ENCODE measurements at places on chromosomes 12 and 14. TPM values are rescaled to one million over a fixed set of nuclear protein-coding genes. Genes with fewer than 3 reads are reported as not detected.
A peak's percentile ranks its signal among the peaks of the same experiment; 100 is the strongest.

The PMCH gene
- total RNA-seq: not detected

DNA sequence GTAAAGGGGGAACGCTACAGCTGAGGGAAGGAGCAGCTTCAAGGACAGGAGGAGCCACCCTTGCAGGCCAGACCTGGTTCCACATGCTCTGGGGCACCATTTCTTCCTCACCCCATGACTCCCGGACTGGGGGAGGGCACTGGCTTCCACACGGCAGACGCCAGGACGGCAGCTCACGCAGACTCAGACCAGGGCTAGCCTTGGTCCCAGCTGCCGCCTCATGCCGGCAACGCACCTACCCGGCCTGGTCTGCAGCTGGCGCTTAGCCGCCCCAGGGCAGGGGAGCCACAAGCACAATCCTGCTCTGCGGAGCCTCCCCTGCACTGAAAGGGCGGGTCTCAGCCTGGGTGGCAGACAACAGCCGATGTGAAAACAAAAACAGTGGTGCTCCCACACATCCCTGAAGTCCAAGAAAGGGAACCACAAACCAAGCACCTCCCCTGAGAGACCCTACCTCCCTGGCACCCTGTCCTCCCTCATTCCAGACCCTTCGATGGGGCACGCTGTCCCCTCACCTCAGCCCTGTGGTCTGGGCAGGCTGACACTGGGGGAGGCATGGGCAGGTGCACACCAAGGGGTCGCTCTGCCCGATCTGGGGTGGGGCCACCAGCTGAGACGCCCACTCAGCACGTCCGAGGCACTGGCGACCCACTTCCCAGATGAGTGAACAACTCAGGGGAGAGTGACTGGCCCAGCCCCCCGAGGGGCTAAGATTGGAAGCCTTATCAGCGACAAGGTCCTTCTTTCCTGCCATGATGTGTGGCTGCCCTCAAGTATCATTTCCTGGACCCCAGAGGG lies 65.0 kb downstream of the CHGA start:
- no peak for DNase-seq

The GPD1 gene
- 0.70 TPM for total RNA-seq

GRCh38 chr14:72550513-72550912 lies 343.4 kb downstream of the DPF3 start:
- no peak for DNase-seq

- no peak for DNase-seq
Measured at GRCh38 chr14:82341261-82341810, 807.7 kb upstream of the SEL1L start.

DNA sequence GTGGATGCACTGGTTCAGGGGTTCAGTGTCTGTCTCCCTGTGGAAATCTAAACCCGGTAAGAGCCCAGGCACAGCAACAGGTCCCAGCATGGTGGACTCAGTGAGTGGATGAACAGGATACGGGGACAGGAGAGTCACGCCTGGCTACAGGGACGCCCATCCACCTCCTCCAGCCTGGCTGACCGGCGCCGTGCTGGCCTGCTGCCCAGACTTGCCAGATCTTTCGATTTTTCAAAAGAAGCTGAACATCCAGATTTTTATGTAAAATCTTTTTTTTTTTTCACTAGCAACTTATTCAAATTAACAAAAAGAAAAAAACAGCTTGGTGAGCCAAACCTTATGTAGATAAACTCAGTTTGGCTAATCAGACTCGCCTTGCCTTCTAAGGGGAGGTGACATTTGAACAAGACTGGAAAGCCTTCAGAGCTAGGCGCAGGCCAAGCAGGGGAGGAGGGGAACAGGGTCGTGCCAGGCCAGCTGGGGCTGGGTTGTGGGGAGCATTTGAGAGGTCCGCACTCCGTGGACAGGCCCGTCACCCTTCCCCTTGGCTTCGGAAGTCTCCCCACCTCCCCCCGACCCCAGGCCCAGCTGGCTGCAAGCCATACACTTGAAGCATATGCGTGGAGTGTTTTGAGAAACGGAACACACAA lies 87.8 kb upstream of the NCOR2 start:
- DNase-seq: no peak

The JDP2 gene
- 24.7 TPM for total RNA-seq

DNA sequence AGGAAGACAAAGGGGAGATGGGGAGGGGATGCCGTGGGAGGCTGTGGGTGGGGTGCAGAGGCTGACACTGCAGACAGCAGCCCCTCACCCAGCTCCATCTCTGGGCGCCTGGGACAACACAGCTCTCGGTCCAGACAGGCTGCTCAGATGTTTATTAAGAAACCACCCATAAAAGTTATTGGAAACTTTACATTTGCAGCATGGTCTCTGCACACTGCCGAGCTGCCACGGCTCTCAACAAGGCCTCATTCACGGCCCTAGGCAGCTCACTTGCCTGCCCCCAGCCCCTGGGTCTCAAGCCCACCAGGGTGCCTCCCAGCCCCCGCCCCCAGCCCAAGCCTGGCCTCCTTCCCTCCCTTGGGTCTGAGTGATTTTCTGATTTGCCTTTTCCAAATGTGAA lies 21.0 kb upstream of the COL2A1 start:
- DNase-seq: no peak

DNA sequence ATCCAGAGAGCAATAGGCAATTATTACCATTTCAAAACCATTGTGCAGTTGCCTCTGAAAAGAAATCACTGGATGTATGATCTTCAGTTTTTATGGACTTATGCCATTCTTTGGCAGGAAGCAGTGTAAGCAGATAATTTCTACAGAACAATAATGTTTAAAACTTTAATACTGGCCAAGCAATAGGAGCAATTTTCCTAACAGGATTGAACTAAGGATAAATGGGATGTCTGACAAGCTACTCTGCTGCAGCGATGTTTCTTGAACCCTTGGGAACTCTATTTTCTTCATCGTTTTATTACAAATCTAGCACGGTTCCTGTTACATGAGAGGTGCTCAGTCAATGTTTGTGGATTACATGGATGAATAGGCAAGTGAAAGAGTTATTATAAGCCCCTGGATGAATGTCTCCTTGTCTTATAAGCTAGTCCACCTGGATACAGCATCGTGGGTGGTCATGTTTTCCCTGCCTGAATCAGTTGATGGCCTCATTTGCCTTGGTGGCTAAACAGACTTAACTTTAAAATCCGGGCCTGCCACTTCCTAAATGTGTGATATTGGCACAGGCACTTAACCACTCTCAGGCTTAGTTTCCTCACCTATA lies 68.2 kb upstream of the MDM1 start:
- DNase-seq: no peak

DNA sequence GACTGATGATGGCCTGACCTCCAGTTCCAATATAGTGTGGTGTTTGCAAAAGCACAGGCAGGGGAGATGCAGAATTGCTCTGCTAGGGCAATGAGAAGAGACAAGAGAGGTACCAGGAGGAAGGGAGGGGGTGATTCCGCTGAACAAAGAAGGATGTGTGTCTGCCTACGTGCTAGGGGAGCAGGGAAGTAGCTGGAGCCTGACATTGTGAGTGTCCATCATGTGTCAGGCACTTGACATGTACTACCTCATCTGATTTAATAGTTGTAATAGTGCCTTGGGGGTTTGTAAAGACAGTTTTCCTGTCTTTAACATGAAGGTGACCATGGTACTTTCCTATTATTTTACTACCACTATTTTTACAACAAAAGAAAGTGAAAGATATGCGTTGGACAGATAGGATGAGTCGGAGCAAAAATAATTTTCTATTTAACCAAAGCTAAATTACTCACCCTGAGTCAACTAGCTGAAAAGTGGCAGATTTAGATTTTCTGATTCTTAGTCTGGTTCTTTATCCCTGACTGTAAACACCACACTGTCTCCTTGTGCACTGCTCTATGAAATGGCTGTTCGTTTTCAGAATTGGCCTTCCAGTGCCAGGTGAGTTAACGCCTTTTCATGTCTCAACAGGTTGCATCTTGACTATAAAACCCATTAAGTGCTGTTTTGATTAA lies 33.7 kb upstream of the TEAD4 start:
- DNase-seq: no peak

DNA sequence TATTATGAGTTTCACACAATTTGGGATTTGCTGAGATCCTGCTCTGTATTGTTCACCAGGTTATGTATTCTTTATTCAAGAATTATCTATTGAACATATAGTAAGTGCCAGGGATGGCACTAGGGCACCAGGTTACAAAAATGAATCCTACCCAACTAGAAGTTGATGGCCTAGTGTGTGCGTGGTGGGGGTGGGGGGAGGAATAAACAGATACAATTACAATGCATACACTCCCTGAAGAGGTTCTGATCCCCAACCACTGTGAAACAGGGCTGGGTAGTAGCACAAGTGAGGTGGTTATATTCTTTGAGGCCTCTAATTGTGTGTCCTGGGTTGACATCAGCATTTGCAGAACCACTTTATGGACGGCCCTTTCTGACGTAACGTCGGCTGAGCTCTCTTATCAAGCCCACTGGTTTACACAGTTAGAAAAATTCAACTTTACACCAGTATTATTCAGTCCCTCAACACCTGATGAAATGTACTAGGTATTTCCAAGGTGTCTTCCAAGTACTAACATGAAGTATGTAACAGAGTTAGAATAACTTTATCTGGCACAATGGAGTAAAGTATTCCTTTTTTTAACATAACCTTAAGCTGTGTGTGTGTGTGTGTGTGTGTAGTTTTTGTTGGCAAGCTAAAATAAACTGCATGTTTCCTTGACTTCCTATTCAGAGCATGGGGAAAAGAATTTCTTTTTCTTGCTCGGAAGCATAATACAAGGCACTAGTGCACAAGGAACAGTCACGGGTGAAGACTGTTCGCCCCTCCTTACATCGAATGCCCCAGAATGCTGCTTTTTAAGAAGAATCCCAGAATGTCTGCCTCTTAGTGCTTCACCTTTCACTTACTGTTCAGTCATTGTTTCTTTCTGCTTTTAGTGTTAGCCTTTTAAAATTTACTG lies 8.1 kb upstream of the GLRX5 start:
- no peak for DNase-seq

- DNase-seq: no peak
Measured at GRCh38 chr14:64478634-64479250, 13.4 kb downstream of the AKAP5 start.

DNA sequence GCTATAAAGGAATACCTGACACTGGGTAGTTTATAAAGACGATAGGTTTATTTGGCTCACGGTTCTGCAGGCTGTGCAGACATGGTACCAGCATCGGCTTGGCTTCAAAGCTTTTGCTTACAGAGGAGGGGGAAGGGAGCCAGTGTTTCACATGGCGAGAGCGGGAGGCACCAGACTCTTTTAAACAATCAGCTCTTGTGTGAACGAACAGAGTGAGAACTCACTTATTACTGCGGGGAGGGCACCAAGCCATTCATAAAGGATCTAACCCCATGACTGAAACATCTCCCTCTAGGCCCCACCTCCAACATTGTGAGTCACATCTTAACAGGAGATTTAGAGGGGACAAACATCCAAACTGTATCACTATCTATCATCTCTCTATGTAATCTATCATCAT lies 227.4 kb downstream of the TMEM132D start:
- DNase-seq: no peak

DNA sequence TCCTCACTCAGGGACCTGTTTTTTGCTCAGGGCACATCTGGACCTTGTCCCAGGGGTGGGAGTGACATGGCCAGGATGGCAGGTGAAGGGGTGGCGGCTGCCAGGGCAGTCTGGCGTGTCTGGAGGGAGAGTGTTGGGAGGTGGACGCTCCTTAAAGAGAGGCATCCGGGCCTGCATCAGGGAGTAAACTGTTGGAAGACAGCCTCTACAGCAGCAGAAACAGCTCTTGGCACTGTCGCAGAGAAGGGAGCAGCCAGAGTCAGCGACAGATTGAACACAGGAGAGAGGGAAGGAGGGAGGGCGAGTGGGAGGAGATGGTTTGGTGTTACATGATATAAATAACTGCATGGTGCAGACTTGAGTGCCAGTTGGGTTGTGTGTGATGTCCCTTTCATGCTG lies 52.8 kb downstream of the IGF1 start:
- no peak for DNase-seq

- DNase-seq: peak; percentile 84
Measured at GRCh38 chr12:96985515-96986362, 78.7 kb downstream of the NEDD1 start.

- DNase-seq: no peak
Measured at GRCh38 chr12:2288471-2288870, 235.7 kb downstream of the CACNA1C start.

The HSPB8 gene
- total RNA-seq: 3.0 TPM

GRCh38 chr12:94012590-94012989 lies 135.8 kb upstream of the PLXNC1 start:
- DNase-seq: no peak

DNA sequence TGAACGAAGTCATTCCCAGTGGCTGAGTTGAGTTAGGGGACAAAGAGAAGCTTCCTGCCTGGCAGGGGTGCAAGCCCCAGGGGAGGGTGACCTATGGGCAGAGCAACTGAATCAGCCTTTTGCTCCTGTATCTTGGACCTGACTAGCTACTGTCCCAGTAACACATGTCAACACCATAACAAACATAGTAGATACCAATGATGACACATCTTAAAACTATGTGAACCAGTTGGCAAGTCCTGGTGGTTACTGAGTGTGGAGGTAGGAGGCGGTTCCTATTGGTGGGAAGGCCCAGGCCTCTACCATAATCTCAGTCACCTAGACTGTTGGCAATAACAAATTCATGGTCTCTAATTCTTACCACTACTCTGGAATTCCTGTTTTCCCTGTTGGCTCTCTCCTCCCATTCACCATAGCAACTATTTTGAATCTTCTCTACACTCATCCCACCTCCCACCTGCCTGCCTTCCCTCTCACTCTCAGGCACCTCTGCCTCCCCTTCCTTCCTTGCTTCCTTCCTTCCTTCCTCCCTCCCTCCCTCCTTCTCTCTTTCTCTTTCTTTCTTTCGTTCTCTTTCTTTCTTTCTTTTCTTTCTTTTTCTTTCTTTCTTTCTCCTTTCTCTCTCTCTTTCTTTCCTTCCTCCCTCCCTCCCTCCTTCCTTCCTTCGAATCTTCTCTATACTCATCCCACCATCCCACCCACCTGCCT lies 8.1 kb upstream of the P2RX7 start:
- DNase-seq: no peak

The CYP27B1 gene
- 6.1 TPM for total RNA-seq

DNA sequence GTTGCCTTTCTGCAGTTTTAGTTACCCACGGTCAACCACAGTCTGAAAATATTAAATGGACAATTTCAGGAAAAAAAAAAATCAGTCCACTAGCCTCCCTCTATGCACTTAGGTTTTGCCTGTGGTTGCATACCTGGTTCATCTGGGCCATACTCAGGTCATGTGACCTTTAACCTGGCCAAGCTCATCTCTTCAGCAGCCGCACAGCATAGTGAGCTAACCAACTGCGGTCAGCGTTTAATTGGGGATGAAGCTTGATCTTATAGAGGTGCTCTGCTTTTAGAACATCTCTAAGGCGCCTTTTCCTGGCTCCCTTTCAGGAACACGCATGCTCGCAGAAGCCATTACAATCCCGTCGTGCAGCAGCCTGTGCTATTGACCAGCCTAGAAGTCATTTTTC lies 177.2 kb upstream of the HMGA2 start:
- no peak for DNase-seq

- peak; percentile 60 for DNase-seq
Measured at GRCh38 chr12:53324113-53324778, 2.8 kb upstream of the AAAS start.

The GLT1D1 gene
- total RNA-seq: 7.0 TPM

DNA sequence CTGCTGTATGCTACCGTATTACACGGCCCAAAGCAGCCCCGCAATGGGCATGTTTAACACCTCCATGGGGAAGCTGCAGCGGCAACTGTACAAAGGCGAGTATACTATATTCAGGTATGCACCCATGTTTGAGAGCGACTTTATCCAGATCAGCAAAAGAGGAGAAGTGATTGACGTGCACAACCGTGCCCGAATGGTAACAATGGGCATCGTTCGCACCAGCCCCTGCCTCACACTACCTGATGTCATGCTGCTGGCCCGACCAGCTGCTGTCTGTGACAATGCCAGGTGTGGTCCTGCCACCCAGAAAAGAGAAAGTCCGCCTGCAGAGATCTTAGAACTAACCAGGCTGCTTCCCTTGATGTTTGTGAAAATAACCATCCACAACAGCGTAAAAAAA lies 630 bp downstream of the GARIN6 start:
- no peak for DNase-seq

Measured in H9 (cell line).